ENCODE measurements at places on chromosomes 1 and 21. TPM values are rescaled to one million over a fixed set of nuclear protein-coding genes. Genes with fewer than 3 reads are reported as not detected.
A peak's percentile ranks its signal among the peaks of the same experiment; 100 is the strongest.

DNA sequence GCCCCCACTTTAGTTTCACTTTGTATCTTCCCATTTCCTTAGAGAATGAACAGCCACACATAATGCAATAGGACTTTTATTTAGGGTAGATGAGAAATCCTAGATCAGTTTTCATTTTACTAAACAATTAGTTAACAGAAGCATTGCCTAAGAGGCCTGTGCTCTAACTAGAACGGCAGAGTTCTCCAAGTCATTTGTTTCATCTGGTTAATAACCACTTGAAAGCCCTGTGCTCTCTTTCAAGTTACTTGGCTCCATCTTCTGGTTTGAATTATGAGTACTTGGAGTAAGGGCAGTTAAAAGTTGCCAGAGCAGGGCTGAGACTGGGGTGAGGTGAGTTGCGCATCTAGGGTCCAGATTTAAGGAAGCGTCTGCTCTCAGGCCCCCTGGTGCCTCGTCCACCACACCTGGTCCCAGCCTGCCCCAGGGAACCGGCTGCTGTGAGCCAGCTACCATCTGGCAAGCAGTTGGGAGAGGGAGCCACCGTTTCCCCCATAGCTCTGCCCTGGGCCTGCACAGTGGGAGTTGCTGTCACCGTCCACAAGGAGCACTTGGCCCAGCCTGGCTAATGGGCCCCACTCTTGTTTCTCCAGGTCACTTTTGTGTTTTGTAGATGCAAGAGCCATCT is 18.1 kb upstream of the SLC44A3 start:
- H3K27ac ChIP-seq: no peak overlapping the region
- no peak overlapping the region for H3K4me3 ChIP-seq
- H3K36me3 ChIP-seq: no peaks in the 10 kb centered on the region

GRCh38 chr1:3275471-3276340 is 178.8 kb upstream of the ARHGEF16 start:
- H3K36me3 ChIP-seq: no peaks in the 10 kb centered on the region
- no peaks in the 10 kb centered on the region for H3K4me1 ChIP-seq
- H3K4me3 ChIP-seq: no peak overlapping the region
- H3K27ac ChIP-seq: no peak overlapping the region
- no peak for DNase-seq
- H3K27me3 ChIP-seq: no peaks in the 10 kb centered on the region

- peaks cover 41% of the 10 kb centered on the region for H3K4me1 ChIP-seq
- peaks cover 26% of the 10 kb centered on the region for H3K36me3 ChIP-seq
- no peak for DNase-seq
- peak overlapping the region; percentile 32 for H3K27ac ChIP-seq
- no peaks in the 10 kb centered on the region for H3K27me3 ChIP-seq
These were observed 4.0 kb downstream of the RNF11 start for GRCh38 chr1:51240084-51240483.

The ZNF362 gene
- 21.3 TPM for total RNA-seq

DNA sequence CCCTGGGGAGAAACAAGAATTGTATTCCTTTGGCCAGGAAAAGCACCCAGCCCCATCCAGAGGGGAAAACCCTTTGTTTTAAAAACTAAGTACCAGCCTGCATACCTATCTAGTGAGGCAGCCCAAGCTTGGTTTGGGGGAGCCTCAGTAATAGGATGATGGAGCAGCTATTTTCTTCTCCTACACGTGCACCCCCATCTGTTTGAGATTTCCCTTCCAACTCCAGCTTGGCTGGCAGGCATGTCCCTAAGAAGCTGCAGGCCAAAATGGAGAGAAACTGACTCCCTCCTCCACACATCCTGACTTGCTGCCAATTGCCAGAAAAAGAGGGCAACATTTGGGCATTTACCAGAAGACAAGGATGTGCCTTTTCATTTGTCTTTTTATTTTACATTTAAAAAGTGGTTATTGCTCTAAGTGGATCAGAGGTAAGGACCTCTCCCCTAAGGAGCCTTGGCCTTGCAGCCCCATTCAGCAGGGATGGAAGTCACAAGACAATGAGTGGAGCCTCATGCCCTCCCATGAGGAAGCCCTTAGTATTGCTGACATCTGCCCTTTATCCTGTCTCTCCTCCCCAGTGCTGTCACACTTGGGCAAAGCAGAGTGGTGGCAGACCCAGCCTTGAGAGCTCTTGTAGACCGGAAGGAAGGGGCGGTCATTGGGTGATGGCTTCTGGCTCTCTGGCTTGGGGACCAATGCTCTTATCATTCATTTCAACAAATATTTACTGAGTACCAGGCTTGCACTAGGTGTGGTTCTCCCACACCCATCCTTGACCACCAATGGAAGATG is 8.6 kb downstream of the FNDC5 start:
- no peak overlapping the region for H3K27ac ChIP-seq
- H3K4me3 ChIP-seq: no peak overlapping the region
- H3K27me3 ChIP-seq: no peaks in the 10 kb centered on the region
- no peaks in the 10 kb centered on the region for H3K4me1 ChIP-seq

The CEPT1 gene
- total RNA-seq: 34.8 TPM

DNA sequence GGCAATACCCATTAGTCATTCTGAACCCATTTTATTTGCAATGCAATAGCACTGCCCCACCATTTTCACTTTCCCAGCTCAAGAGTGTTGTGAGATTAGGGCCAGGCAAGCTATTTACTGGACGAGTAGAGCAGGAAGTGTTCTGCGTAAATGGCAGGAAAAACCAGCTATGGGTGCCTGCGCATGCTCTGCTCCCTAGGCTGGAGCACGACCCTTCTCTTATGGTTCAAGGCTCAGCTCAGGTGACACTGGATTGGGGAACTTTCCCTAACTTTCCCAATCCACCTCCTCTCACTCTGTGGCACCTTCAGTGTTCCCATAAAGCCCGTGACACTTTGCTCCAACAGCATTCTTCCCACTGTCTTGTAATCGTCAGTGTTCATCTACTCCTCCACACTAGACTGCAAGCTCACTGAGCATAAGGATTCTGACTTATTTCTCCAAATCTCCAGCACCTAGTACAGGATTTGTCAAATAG is 3.6 kb upstream of the MAN1A2 start:
- no peak overlapping the region for H3K27ac ChIP-seq
- no peak overlapping the region for H3K4me3 ChIP-seq
- H3K36me3 ChIP-seq: peaks cover 4% of the 10 kb centered on the region
- no peak for DNase-seq
- H3K27me3 ChIP-seq: no peaks in the 10 kb centered on the region

GRCh38 chr1:209398313-209398991 is 185.1 kb upstream of the CAMK1G start:
- H3K36me3 ChIP-seq: no peaks in the 10 kb centered on the region
- no peak overlapping the region for H3K4me3 ChIP-seq
- no peak overlapping the region for H3K27ac ChIP-seq

DNA sequence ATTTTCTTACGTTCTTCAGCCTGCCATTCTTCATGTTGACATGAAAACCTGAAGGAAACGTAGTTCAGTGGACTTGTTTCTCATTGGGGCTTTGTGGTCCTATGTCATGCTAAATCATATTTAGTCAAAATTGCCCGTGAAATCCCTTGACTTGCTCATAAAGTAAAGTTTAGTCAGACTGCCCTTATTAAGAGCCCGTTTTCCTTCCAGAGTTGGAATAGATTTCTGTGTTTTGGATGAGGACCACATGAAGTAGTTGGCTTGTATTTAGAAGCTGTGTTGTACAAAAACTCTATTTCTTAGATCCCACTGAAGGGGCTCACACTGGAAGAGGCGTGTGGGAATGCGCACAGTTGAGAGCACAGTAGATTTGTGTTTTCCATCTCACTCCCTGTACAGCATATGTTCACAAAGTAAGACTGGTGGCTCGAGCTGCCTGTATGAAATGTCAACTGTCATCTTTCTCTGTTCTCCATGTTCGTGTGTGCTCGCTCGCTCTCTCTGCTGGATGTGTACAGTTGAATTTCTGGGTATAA is 42.4 kb downstream of the CAMTA1 start:
- H3K27ac ChIP-seq: no peak overlapping the region
- peaks cover 7% of the 10 kb centered on the region for H3K36me3 ChIP-seq
- no peak for DNase-seq
- no peak overlapping the region for H3K4me3 ChIP-seq
- H3K4me1 ChIP-seq: no peaks in the 10 kb centered on the region

The WNT9A gene
- total RNA-seq: 0.05 TPM

DNA sequence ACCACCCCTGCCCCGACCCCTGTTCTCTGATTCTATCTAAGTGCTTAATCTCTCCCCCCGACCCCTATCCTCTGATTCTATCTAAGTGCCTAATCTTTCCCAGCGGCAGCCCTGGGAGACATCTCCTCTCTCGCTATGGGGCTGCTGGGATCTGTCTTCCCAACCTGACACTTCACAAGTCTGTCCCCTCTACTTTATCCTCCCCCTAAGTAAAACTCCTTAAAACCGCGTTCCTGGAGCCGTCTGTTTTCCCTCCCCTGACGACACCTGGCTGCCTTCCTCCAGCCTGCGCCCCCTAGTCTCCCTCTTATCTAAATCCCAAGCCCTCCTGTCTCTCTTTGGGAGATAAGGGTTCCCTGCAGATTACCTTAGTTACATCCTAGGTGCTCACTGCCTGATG is 30.5 kb downstream of the EPHB2 start:
- no peaks in the 10 kb centered on the region for H3K36me3 ChIP-seq
- H3K4me1 ChIP-seq: no peaks in the 10 kb centered on the region
- H3K27me3 ChIP-seq: peaks cover 1% of the 10 kb centered on the region

The GPR157 gene
- 7.7 TPM for total RNA-seq

Data from activated T-helper 2 cell treated with anti-CD3 and anti-CD28 coated beads, Interferon-gamma antibody, Interleukin-2, Interleukin-4, amounts not matched to agents 10 μg/mL and 5 μg/mL and 100 μg/mL, durations not matched to agents 14 hours and 24 hours and 36 hours (primary cell).